CD4-positive, alpha-beta T cell treated with Interleukin-6 at 100 ng/mL for 8 hours (primary cell): ENCODE measurements at places on chromosomes 5 and 9.
A peak's percentile ranks its signal among the peaks of the same experiment; 100 is the strongest.

- DNase-seq, result no peak
These were observed 198.8 kb downstream of the NR3C1 start for GRCh38 chr5:143204474-143205246.

DNA sequence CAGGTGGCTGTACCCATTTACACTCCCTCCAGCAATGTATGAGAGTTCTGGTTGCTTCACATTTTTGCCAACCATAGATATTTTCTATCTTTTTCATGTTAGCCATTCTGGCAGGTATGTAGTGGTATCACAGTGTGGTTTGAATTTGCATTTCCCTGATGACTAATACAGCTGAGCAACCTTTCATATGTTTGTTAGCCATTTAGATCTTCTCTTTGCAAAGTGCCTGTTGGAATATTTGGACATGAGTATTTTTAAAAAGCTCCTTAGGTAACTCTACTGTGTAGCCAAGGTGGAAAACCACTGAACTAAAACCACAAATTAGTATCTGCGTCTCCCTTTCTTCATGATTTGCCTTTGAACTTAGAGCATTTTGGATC lies 31.9 kb downstream of the IRF1 start:
- DNase-seq, result peak; percentile 43

DNA sequence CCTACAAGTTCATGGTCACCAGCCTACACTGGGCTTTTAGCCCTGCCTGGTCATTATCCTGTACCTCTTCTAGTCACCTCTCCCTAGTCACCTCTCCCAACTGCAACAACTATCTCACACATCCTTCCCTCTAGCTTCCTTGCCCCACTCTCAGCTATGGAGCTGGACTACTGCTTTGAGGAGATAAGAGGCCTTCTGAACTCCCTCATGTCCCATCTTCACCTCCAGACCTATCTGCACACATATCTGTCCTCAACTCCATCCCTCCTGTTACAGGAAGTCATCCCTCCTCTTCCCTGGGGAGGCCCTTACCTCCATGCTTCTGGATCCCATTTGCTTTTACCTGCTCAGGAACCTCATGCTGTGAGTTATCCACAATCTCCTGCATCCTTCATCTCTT lies 5.7 kb downstream of the RPP25L start:
- no peak for DNase-seq

DNA sequence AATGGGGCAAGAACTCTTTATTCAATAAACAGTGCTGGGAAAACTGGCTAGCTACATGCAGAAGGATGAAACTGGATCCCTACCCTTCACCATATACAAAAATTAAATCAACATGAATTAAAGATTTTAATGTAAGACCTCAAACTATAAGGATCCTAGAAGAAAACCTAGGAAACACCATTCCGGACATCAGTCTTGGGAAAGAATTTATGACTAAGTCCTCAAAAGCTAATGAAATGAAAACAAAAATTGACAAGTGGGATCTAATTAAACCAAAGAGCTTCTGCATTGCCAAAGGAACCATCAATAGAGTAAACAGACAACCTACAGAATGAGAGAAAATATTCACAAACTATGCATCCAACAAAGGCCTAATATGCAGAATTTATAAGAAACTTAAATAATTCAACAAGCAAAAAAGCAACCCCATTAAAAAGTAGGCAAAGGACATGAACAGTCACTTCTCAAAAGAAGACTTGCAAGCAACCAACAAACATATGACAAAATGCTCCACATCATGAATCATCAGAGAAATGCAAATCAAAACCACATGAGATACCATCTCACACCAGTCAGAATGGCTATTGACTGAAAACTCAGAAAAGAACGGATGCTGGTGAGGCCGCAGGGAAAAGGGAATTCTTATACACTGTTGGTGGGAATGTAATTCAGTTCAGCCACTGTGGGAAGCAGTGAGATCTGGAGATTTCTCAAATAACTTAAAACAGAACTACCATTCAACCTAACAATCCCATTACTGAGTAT lies 104.3 kb upstream of the MAP3K1 start:
- peak; percentile 25 for DNase-seq

GRCh38 chr9:5478206-5478605 lies 27.9 kb downstream of the CD274 start:
- no peak for DNase-seq
